Activated naive CD8-positive, alpha-beta T cell treated with anti-CD3 and anti-CD28 coated beads, Interleukin-2, amount 50 U/mL, for 24 hours (primary cell): ENCODE measurements at places on chromosomes 3 and 15.

DNA sequence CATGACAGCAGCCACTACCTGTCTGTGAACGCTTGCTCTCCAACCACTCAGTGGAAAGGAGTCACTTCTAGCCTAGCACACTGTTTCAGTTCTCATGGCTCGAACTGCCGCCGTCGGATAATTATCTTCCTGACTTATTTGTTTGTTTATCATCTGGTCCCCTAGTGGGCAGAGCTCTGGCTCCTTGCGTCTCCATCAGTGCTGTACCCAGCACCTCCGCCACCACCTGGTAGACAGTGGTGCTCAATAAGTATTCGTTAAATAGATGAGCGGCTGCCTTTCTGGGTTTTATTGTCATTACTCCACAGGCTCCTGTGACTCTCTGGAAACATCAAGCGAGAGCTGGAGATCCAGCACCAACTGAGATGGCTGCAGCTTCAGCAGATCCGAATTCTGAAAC lies 297.5 kb downstream of the NTRK3 start:
- H3K4me1 ChIP-seq = no peaks in the 10 kb centered on the region
- DNase-seq = no peak
- H3K27me3 ChIP-seq = no peaks in the 10 kb centered on the region
- no peak overlapping the region for H3K27ac ChIP-seq
- H3K4me3 ChIP-seq = no peak overlapping the region
- H3K36me3 ChIP-seq = no peaks in the 10 kb centered on the region

GRCh38 chr3:169133178-169134161 lies 530.0 kb downstream of the MECOM start:
- no peaks in the 10 kb centered on the region for H3K4me1 ChIP-seq
- no peak for DNase-seq
- no peaks in the 10 kb centered on the region for H3K36me3 ChIP-seq
- H3K27ac ChIP-seq = no peak overlapping the region
- H3K27me3 ChIP-seq = peaks cover 5% of the 10 kb centered on the region

GRCh38 chr3:148796799-148797198 lies 30.8 kb upstream of the CPB1 start:
- no peaks in the 10 kb centered on the region for H3K36me3 ChIP-seq
- no peak for DNase-seq
- peaks cover 6% of the 10 kb centered on the region for H3K27me3 ChIP-seq
- H3K4me3 ChIP-seq = no peak overlapping the region
- H3K27ac ChIP-seq = no peak overlapping the region
- H3K4me1 ChIP-seq = no peaks in the 10 kb centered on the region

- no peaks in the 10 kb centered on the region for H3K4me1 ChIP-seq
- peaks cover 2% of the 10 kb centered on the region for H3K27me3 ChIP-seq
- H3K27ac ChIP-seq = no peak overlapping the region
- H3K4me3 ChIP-seq = no peak overlapping the region
- no peak for DNase-seq
Observed at GRCh38 chr3:30188713-30189112, 417.7 kb upstream of the TGFBR2 start.

DNA sequence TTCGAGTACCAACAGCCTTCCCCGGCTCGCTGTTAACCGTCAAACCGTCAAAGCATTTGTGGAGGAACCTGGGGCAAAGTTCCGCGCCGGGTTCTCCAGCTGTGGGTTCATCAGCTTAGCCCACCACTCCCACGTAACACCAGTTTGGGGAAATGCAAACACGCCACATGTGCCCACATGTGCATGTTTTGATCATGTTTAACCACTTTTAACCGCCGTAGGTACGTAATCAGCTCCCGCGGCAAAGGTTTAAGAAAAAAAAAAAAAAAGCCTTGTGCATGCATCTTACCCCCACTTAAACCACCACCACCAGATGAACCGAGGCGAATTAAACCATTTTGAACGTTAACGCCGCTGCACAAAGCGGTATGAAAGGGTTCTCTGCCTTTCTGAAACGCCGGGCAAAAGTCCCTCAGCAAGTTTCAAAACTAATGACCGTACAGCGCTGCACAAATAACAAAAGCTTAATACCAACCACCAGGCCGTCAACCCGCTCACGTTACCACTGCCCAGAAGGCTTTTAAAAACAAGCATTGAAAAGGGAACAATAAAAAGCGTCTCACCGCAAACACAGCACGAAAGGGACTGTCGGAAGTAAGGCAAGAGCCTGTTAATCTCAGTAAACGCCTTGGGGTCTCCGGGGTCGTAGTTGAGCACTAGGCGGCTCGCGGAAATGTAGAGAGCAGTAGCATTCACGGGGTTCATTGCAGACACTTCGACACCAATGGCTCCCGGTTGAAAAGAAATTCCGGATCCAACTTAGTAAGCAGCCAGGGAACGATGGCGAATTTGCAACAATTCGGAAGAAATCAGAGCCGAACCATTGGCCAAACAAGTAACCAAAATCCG lies 1.5 kb downstream of the MSL2 start:
- peak overlapping the region; percentile 100 for H3K27ac ChIP-seq
- peaks cover 65% of the 10 kb centered on the region for H3K4me1 ChIP-seq
- H3K27me3 ChIP-seq = peaks cover 5% of the 10 kb centered on the region

GRCh38 chr3:32340039-32340438 lies 51.6 kb upstream of the CMTM7 start:
- no peaks in the 10 kb centered on the region for H3K27me3 ChIP-seq
- peaks cover 14% of the 10 kb centered on the region for H3K4me1 ChIP-seq
- no peak overlapping the region for H3K4me3 ChIP-seq
- H3K36me3 ChIP-seq = no peaks in the 10 kb centered on the region
- H3K27ac ChIP-seq = no peak overlapping the region

DNA sequence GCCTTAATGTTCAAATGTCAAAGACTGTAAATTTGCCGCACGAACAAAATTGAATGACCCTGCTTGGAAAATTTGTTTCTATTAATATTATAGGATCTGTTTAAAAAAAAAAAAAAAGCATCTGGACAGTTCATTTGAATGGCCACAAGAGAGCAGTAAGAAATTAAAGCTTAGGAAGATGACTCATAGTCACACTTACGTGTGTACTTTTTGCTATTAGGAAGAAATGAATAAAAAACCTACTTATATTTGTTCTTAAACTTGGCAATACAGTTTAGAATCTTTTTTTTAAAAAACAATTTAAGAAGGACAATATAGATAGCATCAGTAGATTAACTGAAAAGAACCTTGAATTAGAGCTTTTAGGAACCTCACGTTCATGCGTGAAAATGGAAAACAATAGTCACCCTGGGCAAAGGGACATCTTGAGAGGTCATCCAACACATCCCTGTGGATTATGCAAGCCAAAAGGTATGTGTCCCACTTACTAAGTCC lies 621.8 kb downstream of the MECOM start:
- H3K4me3 ChIP-seq = no peak overlapping the region
- no peak overlapping the region for H3K27ac ChIP-seq
- no peak for DNase-seq
- no peaks in the 10 kb centered on the region for H3K4me1 ChIP-seq
- no peaks in the 10 kb centered on the region for H3K27me3 ChIP-seq
- H3K36me3 ChIP-seq = no peaks in the 10 kb centered on the region

DNA sequence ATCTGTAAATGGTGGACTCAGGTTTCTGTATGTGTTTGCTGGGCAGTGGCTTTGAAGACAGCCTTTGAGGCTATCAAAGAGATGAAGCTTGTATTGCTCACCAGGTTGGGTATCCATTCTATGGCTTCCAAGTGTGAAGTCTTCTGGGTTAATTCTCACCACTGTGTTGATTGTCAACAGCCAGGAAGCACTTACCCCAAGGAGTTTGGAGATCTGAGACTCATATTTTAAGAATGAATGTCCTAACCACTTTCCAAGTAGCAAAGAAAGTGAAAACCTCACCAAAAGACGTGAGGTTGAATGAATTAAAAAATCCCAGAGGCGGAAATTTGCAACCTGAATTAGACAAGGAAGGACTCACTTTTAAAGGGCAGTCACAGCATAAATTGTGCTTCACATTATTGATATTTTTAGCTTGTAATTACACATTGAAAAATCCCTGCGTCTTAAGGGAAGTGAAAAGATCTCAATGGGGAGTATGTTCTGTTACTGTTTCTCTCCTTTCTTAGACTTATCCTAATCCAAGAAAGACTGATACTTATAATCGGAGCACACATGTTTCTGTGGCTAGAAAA lies 304.0 kb upstream of the TPRG1 start:
- no peaks in the 10 kb centered on the region for H3K4me1 ChIP-seq
- no peaks in the 10 kb centered on the region for H3K27me3 ChIP-seq
- H3K27ac ChIP-seq = no peak overlapping the region
- DNase-seq = no peak
- peaks cover 10% of the 10 kb centered on the region for H3K36me3 ChIP-seq

GRCh38 chr15:101023501-101024072 lies 104.4 kb downstream of the LRRK1 start:
- no peak for DNase-seq
- H3K4me3 ChIP-seq = no peak overlapping the region
- H3K27me3 ChIP-seq = no peaks in the 10 kb centered on the region
- H3K36me3 ChIP-seq = no peaks in the 10 kb centered on the region
- H3K27ac ChIP-seq = no peak overlapping the region

DNA sequence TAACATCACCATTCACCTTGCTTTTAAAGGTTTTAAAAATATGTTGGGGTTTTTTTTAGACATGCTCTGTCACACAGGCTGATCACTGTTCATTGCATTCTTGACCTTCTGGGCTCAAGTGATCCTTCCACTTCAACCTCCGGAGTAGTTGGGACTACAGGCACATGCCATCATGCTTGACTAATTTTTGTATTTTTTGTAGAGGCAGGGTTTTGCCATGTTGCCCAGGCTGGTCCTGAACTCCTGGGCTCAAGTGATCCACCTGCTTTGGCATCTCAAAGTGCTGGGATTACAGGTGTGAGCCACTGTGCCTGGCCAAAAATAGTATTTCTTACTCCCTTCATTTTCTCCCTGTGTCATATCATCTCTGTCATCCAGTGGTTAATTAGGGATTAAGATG lies 101.4 kb downstream of the PIK3R4 start:
- no peaks in the 10 kb centered on the region for H3K4me1 ChIP-seq
- no peak overlapping the region for H3K4me3 ChIP-seq
- H3K27ac ChIP-seq = no peak overlapping the region

- no peaks in the 10 kb centered on the region for H3K36me3 ChIP-seq
- H3K4me1 ChIP-seq = no peaks in the 10 kb centered on the region
- H3K27ac ChIP-seq = no peak overlapping the region
Observed at GRCh38 chr15:27438403-27439375, 467.7 kb downstream of the GABRG3 start.

DNA sequence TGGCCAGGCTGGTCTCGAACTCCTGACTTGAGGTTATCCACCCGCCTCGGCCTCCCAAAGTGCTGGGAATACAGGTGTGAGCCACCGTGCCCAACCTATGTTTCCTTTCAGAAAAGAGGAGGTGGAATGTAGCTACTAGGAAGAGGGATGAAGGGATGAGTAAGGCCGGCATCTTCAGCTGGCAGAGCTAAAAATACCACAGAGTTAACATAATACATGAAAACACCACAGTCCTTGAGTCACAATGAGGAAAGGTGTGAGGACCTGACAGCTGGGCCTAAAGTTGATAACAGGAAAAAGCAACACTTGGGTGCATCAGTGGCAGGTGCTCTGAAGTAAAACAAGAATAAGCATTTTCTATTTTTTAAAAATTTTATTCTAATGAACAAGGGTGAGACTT lies 392.2 kb downstream of the DIPK2A start:
- no peaks in the 10 kb centered on the region for H3K36me3 ChIP-seq
- H3K27me3 ChIP-seq = peaks cover 6% of the 10 kb centered on the region
- no peaks in the 10 kb centered on the region for H3K4me1 ChIP-seq
- no peak overlapping the region for H3K27ac ChIP-seq
- H3K4me3 ChIP-seq = no peak overlapping the region
- DNase-seq = no peak

GRCh38 chr3:114496874-114497273 lies 203.0 kb downstream of the TIGIT start:
- no peak for DNase-seq
- peaks cover 3% of the 10 kb centered on the region for H3K27me3 ChIP-seq

GRCh38 chr15:97993310-97993738 lies 32.8 kb downstream of the ARRDC4 start:
- no peaks in the 10 kb centered on the region for H3K27me3 ChIP-seq
- no peaks in the 10 kb centered on the region for H3K36me3 ChIP-seq
- peaks cover 12% of the 10 kb centered on the region for H3K4me1 ChIP-seq
- no peak for DNase-seq
- no peak overlapping the region for H3K4me3 ChIP-seq

DNA sequence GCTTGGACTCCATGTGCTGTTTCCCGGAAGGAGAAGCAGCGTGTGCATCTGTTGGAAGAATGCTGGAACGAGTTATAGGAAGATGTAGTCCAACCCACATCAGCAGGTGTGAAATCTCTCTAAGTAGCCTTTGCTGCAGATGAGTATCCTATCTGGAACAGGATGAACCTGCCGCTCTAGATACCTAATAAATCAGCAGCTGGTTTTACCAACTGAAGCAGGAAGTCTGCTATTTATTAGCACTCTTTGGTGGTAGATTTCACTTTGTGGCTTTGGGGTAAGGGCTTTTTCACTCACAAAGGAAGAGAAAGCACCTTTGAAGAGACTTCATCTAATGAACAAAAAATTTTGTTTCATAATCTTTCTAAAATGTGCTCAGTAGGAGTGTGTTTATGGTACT lies 66.4 kb downstream of the DCUN1D1 start:
- H3K27ac ChIP-seq = peak overlapping the region; percentile 75
- no peaks in the 10 kb centered on the region for H3K27me3 ChIP-seq
- peak overlapping the region; percentile 15 for H3K4me3 ChIP-seq
- H3K36me3 ChIP-seq = peaks cover 12% of the 10 kb centered on the region
- DNase-seq = no peak

- H3K27ac ChIP-seq = no peak overlapping the region
- DNase-seq = no peak
Observed at GRCh38 chr3:171000281-171000680, 26.2 kb downstream of the SLC2A2 start.

GRCh38 chr3:67798412-67798811 lies 144.0 kb upstream of the SUCLG2 start:
- H3K27me3 ChIP-seq = no peaks in the 10 kb centered on the region
- H3K27ac ChIP-seq = no peak overlapping the region
- no peaks in the 10 kb centered on the region for H3K4me1 ChIP-seq
- no peak for DNase-seq
- H3K4me3 ChIP-seq = no peak overlapping the region

DNA sequence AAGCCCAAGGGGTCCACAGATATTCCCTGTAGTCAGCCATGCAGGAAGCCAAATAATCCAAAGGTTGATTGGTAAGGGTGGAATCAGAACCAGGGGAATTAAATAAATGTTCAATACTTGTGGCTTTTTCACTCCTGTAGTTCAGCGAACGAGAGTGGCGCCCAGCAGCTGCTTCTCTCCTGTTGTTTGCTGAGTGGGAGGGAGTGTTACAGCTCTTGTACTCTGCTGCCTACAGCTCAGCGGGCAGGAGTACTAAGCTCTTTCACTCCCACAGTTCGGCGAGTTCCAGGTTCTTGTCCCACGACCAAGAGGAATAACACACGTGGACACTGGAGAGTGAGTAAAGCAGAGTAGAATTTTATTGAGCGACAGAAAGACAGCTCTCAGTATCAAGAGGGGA lies 105.9 kb downstream of the MOBP start:
- no peaks in the 10 kb centered on the region for H3K36me3 ChIP-seq
- no peak overlapping the region for H3K4me3 ChIP-seq
- no peak overlapping the region for H3K27ac ChIP-seq

GRCh38 chr3:31546162-31546561 lies 13.4 kb downstream of the STT3B start:
- peaks cover 18% of the 10 kb centered on the region for H3K36me3 ChIP-seq
- no peaks in the 10 kb centered on the region for H3K27me3 ChIP-seq
- H3K4me3 ChIP-seq = no peak overlapping the region
